ENCODE measurements at places on chromosomes 1 and 21.

DNA sequence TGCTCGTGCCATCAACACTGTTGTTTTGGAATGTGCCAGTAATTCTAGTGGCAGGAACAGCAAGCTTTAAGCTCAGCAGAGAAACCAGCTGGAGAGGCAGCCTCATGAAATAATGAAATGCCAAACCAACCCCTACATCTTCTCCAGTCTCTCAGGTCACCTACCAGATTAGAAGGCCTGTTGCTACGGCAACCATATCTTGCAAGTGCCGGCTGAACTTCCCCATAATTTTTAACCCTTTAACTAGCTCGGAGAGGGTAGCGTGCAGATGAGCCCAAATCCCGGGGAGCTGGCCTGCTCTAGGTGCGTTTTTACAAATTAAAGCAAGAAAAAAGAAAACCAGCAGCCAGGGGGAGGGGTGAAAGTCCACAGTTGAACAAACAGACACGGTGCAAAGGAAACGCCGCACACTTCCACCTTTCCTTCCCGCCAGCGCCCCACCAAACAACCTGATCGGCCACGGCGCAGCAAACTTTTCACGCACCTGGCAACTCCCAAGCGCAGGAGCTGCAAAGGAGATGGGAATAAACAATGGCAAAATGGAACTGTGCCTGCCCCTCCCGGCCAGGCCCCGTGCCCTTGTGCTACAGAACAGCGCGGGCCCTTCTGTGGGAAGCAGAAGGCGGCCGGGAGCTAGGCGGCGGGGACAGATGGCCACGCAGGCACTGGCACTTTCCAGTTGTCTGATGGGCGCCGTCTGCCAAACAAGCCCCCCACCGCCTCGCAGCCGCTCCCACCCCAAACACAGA, 50.1 kb downstream of the SSBP3 start:
- no peak for DNase-seq

- no peak for DNase-seq
These were observed 442.1 kb upstream of the NR5A2 start for GRCh38 chr1:199585392-199585791.

DNA sequence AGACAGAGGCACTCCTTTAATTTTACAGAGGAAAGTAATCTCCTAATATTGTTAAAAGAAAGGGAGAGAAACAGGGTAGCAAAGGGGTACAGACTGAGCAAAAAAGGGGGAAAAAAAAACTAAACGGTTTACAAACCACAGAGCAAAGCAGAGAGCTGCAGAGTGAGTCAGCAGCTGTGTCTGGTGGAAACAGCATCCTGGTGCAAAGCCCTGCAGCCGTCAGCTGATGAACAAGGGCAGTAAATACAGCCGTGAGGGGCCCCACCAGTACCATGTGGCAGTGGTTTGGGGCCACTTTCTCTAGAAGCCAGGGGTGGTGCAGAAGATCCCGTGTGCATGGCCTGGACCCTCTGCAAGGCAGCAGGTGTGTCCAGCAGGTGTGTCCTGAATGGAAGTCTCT, 111.3 kb downstream of the ERG start:
- DNase-seq: no peak

DNA sequence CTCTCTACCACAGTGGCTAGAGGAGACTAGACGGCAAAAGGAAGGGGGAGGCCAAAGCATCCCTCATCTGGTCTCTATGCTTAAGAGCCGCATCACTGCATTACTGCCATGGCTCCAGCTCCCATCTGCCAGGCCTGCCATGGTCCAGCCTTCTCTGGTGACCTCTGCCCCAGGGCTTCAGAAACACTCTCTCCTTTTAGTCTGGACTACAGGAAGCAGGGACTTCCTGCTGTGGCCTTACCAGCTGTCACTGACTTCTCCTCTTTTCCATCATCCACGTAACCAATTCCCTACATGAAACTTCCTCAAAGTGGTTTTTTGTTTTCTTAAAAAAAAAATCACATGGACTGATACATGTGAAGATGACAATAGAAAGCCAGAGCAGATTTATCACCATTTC, 323.1 kb upstream of the NFIA start:
- DNase-seq: no peak

- no peak for DNase-seq
These were observed 371 bp upstream of the ODF2L start for GRCh38 chr1:86396498-86396890.

All from esophagus squamous epithelium (tissue), 5 donors.